Esophagus muscularis mucosa (tissue), 4 donors: ENCODE measurements at places on chromosomes 2 and 18. TPM values are rescaled to one million over a fixed set of nuclear protein-coding genes. Genes with fewer than 3 reads are reported as not detected.

SEPTIN10 gene
- 151 TPM for total RNA-seq

DNA sequence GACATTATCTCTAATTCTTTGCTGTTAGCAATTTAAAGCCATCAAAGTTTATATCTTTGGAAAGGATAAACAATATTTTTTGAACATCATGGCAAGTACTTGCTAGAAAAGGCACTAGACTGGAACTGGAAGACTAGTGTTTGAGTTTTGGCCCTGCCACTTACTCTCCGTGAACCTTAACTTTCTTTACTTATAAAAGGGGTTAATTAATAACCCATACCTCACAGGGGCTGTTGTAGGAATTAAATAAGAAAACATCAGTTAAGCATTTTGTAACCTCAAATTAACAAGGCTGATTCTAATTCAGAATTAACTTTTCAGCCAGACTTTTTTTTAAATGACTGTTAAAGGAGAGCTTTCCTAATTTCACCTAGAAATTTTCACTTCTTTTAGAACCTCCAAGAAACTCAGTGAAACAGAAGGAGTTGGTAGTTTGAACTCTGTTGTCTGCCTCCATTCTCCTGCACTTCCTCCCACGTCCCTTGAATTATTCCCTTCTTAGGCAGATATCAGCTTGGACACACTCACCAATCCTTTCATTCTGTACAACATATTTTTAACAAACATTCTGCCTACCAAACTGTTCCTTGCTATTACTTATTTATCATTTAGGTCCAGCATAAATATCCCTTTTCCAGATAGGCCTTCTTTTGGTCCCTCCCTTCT, 79.5 kb downstream of the COX7A2L start:
- H3K27me3 ChIP-seq = no peaks in the 10 kb centered on the region
- no peak overlapping the region for H3K4me3 ChIP-seq
- DNase-seq = no peak
- no peaks in the 10 kb centered on the region for H3K4me1 ChIP-seq

DNA sequence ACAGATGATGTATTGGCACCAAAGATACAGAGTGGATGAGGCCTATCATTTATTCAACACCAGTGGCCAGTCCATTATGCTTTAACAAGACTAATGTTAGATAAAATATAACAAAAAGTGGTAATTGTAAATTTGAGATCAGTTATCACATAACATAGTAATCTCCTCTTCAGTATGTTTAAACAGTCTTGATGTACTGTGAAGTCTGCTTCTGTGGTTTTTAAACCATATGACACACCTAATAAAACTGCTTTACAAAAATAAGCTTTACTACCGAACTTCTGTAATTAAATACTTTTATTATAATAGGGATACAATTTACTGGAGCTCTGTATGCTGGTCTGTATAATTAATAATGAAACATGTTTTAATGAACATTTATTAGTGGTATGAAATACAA, 2156.1 kb upstream of the CELF4 start:
- no peaks in the 10 kb centered on the region for H3K27me3 ChIP-seq
- H3K4me3 ChIP-seq = no peak overlapping the region
- H3K27ac ChIP-seq = no peak overlapping the region
- H3K4me1 ChIP-seq = no peaks in the 10 kb centered on the region
- no peak for DNase-seq

DNA sequence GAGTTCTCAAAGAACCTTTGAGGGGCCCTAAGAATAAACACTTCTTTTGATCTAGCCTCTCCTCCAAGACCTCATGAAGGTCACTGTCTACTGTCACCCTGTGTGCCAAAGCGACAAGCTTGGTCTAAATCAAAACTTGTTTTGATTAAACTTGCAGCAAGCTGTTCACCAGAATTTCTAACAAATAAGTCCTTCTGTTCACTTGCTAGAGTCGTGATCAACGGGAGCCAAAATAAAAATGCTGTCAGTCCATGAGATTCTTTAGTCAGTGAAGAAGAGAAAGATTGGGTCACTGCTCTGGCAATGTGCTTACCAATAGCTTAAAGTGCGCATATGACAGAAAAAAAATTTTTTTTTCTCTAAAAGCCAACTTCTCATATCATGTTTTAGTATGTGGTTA, 53.9 kb upstream of the GALNT5 start:
- no peak overlapping the region for H3K4me3 ChIP-seq
- H3K36me3 ChIP-seq = no peaks in the 10 kb centered on the region
- DNase-seq = no peak
- no peak overlapping the region for H3K27ac ChIP-seq

DNA sequence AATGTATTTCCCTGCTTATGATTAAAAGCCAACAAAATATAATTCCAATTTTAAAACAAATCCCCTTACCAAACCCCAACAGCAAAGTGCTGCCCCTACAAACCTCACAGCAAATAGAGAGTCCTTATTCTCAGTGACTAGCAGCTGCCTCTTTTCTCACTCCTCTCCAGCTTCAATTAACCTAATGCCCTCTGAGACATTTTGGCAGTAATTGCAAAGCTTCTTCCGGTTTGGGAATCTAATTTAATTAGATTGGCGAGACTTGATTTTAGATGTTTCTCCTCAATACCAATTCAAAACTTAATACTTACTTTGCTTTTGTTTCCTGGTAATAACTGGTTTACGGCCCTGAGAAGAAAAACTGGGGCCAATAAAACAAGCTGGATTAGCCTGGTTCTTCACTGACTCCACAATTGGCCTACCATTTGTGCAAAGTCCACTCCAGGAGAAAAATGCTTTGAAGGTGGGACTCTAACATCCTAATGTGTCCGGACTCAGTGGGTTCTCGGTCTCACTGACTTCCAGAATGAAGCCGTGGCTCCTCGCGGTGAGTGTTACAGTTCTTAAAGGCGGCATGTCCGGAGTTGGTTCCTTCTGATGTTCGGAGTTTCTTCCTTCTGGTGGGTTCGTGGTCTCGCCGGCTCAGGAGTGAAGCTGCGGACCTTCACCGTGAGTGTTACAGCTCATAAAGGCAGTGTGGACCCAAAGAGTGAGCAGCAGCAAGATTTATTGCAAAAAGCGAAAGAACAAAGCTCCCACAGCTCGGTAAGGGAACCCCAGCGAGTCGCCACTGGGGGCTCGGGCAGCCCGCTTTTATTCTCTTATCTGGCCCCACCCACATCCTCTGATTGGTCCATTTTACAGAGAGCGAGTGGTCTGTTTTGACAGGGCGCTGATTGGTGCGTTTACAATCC, 52.8 kb downstream of the SLC35F5 start:
- no peak overlapping the region for H3K4me3 ChIP-seq
- peaks cover 7% of the 10 kb centered on the region for H3K36me3 ChIP-seq
- DNase-seq = no peak
- H3K27ac ChIP-seq = no peak overlapping the region

- H3K27me3 ChIP-seq = no peaks in the 10 kb centered on the region
- no peak overlapping the region for H3K4me3 ChIP-seq
- H3K4me1 ChIP-seq = peaks cover 5% of the 10 kb centered on the region
- DNase-seq = no peak
- no peaks in the 10 kb centered on the region for H3K36me3 ChIP-seq
These were observed 17.0 kb upstream of the MAP3K20 start for GRCh38 chr2:173058673-173059072.

- H3K4me1 ChIP-seq = peaks cover 9% of the 10 kb centered on the region
- H3K27ac ChIP-seq = no peak overlapping the region
- H3K4me3 ChIP-seq = no peak overlapping the region
- no peaks in the 10 kb centered on the region for H3K27me3 ChIP-seq
These were observed 86.0 kb downstream of the MAPRE2 start for GRCh38 chr18:35127201-35127600.

GRCh38 chr2:140804700-140805260, 1326.0 kb downstream of the LRP1B start:
- DNase-seq = no peak
- H3K4me1 ChIP-seq = no peaks in the 10 kb centered on the region
- no peaks in the 10 kb centered on the region for H3K27me3 ChIP-seq
- no peaks in the 10 kb centered on the region for H3K36me3 ChIP-seq
- H3K27ac ChIP-seq = no peak overlapping the region
- no peak overlapping the region for H3K4me3 ChIP-seq

DNA sequence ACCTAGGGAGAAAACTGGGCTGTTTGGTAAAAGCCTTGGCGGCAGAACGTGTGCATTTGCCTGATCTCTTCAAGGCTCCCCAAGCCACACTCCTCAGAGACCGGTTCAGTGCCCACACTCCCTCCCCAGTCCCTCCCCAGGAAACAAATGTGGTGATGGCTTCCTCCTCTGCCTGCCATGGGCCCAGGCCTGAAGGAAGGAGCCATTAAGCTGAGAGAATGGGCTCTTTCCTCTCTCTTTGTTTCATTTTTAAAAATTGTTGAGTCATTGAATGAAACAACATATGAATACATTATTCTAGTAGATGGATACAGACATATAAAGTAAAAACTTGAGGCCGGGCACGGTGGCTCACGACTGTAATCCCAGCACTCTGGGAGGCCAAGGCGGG, 50.6 kb upstream of the YWHAQ start:
- H3K27me3 ChIP-seq = no peaks in the 10 kb centered on the region
- no peak overlapping the region for H3K27ac ChIP-seq
- no peaks in the 10 kb centered on the region for H3K36me3 ChIP-seq
- no peak overlapping the region for H3K4me3 ChIP-seq

LOXL3 gene
- total RNA-seq = 7.1 TPM

COLEC11 gene
- 19.1 TPM for total RNA-seq

DNA sequence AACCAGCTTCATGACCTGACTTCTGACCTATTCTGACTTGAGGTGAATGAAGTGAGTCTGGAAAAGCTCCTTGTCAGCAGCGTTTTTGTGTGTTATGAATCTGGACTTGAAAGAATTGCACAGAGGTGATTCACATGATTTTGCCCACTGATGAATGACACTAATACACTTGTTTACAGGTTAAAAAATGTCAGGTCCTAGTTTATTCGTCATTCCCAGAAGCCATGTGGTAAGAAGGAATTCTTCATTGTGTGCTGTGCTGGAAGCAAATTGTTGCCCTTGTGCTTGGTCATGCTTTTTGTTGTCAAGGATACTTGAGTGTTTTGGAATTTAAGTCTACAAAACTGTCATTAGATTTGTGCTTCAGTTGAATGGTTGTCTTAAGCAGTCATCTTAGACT, 15.5 kb downstream of the SEC11C start:
- peaks cover 57% of the 10 kb centered on the region for H3K36me3 ChIP-seq
- H3K27me3 ChIP-seq = no peaks in the 10 kb centered on the region
- no peak overlapping the region for H3K27ac ChIP-seq
- no peak overlapping the region for H3K4me3 ChIP-seq
- no peaks in the 10 kb centered on the region for H3K4me1 ChIP-seq
- no peak for DNase-seq

DNA sequence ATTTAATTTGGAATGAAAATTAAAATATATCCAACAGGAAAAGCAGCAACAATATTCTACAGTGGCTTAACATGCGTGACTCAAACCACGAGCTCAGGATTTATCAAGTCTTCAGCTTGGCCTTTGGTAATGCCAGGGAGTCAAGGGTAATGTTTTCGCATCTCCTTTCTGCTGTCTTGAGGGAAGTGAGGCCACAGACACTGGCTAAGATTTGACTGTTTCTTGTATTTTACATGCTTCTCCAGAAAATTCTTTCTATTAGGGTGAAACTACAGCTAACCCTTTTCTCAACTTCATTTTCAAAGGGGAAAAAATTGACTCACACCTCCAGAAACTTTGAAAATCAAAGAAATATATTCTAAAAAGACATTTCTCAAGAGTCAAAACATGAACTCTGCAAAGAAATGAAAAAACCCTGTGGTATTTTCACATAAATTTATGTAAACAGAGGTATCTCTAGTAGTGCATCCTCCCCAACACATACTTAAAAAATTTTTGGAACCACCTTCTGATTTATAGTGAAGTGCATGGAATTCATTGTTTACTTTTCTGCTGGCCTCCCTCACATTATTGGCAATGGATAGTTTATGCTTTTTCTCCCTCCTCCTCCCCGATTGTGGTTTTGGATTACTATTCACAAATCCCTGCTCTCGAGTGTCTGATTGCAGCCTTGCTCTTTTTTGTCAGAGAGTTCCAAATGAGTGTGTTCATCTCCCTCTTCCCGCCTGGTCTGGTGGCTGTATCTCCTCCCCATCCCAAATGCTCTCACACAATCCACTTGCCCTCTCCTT, 48.7 kb downstream of the DPP4 start:
- no peaks in the 10 kb centered on the region for H3K4me1 ChIP-seq
- H3K36me3 ChIP-seq = no peaks in the 10 kb centered on the region
- H3K27me3 ChIP-seq = no peaks in the 10 kb centered on the region
- no peak for DNase-seq
- no peak overlapping the region for H3K27ac ChIP-seq

GRCh38 chr2:46470114-46470628, 9.2 kb upstream of the TMEM247 start:
- no peak for DNase-seq
- no peak overlapping the region for H3K4me3 ChIP-seq
- no peaks in the 10 kb centered on the region for H3K36me3 ChIP-seq
- no peaks in the 10 kb centered on the region for H3K27me3 ChIP-seq
- no peak overlapping the region for H3K27ac ChIP-seq

DNA sequence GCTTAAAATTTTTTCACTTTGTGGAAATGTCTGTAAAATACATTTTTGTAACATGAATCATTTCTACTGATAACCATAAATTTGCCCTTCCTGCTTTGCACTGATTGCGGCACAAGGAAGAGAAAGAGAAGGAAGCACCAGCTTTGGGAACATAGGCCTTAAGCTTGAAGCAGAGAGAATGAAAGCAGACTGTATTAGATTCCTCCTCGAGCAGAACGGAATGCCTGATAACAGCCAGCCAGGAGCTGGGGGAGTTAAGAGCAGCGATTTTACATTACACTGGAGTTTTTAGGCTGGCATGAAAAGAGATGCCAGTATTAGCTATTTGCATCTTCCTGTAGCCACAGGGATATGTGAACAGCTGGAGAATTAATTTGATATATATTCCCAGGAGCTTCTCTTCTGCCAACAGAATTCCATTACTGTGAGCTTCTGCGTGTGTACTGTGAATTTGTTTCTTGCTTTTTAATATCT, 33.5 kb downstream of the CRIM1 start:
- H3K4me1 ChIP-seq = peaks cover 21% of the 10 kb centered on the region
- H3K36me3 ChIP-seq = no peaks in the 10 kb centered on the region
- DNase-seq = no peak
- no peak overlapping the region for H3K4me3 ChIP-seq
- H3K27me3 ChIP-seq = no peaks in the 10 kb centered on the region
- H3K27ac ChIP-seq = peak overlapping the region; percentile 14

DNA sequence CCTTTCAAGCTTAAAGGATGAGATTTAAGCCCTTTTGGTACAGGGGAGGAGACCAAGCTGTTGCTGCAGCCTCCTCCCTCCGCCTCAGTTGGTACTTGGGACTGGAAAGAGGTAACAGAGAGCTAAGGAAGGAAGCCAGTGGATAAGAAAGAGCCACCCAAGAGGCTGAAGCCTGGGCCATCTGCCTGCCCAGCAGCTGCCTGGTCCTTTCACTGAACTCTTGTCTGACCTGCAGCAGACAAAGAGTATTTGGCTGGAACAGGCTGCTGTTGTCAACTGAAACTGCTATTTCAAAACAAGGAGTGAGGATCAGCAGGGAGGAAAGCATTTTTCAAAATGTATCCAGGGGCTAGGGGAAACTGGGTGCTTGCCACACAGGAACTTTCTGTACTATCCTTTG, 30.3 kb downstream of the TNS1 start:
- no peak overlapping the region for H3K4me3 ChIP-seq
- H3K27ac ChIP-seq = peak overlapping the region; percentile 90
- peaks cover 85% of the 10 kb centered on the region for H3K4me1 ChIP-seq
- no peaks in the 10 kb centered on the region for H3K27me3 ChIP-seq
- DNase-seq = no peak
- H3K36me3 ChIP-seq = no peaks in the 10 kb centered on the region
